Stimulated activated CD8-positive, alpha-beta memory T cell treated with anti-CD3 and anti-CD28 coated beads, Interleukin-4, amount 100 ng/mL, for 1 hour (primary cell): ENCODE measurements at places on chromosomes 7 and 10.
A peak's percentile ranks its signal among the peaks of the same experiment; 100 is the strongest.

DNA sequence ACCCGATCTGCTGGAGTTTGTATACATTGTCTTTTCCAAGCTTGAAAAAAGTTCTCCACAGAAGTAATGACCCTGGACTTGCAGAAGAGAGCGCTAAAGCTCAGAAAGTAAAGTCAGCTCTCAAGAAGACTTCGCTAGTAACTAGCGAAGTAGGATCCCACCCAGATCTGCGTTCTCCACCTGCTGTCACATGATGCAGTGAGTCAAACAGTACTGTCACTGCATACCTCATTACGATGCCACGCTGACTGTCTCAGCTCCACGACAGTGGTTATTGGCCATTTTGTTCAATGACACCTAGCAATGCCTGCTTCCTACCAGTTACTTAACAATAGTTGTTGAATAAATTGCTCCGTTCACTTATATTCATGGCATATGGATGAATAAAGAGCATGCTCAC is 29.7 kb upstream of the SEC61G start:
- DNase-seq, result no peak

GRCh38 chr7:154287356-154287755 is 235.2 kb downstream of the DPP6 start:
- DNase-seq, result no peak

GRCh38 chr10:43226441-43226840 is 40.4 kb downstream of the RASGEF1A start:
- no peak for DNase-seq

DNA sequence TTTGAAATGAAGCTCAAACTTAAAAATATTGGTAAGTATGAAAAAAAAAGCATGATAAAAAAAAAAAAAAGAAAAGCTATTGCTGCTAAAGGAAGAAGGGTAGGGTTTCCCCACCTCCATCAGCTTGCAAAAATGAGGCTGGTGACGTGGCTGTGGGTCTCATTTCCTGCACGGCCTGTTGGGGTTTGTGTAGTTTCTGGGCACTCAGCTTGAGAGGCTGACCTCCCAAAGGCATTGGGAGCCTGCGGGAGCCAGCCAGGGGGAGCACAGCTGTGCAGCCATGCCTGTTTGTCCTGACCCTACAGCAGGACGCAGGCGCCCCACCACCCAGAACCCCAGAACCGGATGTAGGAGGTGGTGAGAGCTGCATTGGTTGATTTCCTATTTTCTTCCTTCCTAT is 48.8 kb upstream of the CARD11 start:
- peak; percentile 47 for DNase-seq
